CD4-positive, alpha-beta T cell treated with Interleukin-2 at 100 ng/mL for 4 hours (primary cell): ENCODE measurements at places on chromosomes 5 and 9.

- DNase-seq = no peak
Measured at GRCh38 chr9:16794871-16795639, 75.4 kb downstream of the BNC2 start.

DNA sequence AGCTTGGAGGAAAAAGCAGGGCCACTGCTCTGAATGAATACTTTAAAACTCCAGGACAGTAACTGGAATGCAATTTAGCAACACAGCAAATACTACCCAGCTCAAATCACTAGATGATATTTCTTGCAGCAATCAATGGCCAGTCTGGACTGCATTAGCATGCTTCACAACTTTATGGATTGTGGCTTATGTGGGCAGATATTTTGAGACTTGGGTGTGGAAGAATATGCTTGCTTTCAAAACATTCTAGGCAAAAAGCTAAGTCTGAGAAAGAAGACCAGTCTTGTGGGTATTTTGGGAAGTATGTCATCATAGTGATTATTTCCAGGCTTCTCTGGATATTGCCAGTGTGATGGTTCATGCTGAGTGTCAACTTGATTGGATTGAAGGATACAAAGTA is 3.1 kb downstream of the RANBP3L start:
- DNase-seq = no peak

DNA sequence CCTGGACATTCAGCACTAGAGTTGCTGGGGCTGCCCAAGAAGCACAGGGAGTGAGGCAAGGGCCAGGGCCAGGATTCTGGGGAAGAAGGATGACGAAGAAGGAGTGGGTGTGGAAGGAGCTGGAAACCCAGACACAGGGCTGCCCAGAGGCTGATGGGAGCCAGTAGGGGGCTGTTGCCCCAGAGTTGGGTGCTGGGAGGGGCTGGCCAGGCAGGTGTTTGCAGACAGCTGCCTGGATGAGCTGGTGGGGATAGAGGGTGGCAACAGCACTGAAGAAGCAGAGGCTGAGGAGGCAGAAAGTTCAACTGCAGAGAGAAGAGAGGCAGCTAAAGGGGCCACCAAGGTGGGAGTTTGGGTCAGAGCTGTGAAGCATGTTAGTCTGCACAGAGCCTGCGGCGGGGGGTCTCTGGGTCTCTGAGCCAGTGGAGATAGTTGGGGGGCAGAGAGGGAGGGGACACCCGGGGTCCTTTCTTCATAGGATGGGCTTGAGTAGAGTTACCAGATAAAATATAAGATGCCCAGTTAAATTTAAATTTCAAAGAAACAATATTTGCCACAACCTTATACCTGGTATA is 2.5 kb upstream of the AQP7 start:
- no peak for DNase-seq

- no peak for DNase-seq
Measured at GRCh38 chr5:139642891-139643871, 5.0 kb upstream of the CXXC5 start.

- no peak for DNase-seq
Measured at GRCh38 chr9:121225240-121225639, 23.6 kb upstream of the RAB14 start.

DNA sequence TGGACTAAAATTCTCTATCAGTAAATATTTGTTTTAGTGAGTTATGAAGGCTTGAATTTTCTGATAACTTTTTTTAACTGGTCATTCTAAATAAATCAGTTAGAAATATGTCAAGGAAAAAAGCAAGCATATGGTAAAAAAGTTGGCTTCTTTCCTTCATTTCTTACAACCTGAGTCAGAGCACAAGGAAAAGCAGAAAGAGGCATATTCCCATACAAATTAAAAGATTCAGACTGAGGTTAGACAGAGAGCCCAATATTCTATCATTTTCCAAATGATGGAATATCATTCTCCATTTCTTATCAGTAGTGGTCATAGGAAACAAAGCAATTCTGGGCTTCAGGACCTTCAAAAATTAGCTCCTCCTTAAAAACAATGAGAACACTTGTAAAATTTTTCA is 732.1 kb downstream of the MAT2B start:
- DNase-seq = no peak

- DNase-seq = no peak
Measured at GRCh38 chr9:86836797-86837196, 110.5 kb downstream of the GAS1 start.

DNA sequence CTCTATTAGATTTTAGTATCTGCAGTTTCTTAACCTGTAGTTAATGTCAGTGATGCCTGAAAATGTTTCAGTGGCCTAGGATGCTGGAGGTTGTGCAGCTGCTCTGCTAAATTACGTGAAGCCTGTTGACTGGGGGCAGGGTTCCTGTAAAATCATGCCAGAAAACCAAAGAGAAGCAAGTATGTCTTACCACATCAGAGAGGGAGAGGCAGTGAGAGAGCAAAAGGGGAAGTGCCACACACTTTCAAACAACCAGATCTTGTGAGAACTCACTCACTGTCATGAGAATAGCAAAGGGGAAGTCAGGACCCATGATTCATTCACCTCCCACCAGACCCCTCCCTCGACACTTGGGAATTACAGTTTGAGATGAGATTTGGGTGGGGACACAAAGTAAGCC is 83.9 kb upstream of the CYLC2 start:
- DNase-seq = no peak

DNA sequence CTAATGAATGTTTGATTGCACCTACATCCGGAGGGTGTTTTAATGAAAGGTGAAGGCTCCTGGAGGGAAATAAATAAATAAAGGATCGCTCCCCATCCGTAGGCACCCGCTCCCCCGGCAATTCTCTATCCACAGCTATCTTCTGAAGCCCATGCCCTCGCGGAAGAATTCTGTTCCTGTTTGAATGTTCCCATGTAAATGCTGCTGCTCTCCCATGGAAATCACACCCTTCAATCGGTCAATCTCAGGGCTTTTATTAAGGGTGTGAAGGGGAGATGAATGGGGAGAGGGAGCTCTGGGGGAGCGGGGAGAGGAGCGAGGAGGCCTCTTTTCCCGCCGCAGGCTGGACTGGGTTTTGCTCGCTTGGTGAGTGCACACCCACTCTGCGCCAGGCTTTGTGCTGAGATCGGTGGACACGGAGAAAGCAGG is 21.1 kb upstream of the ARAP3 start:
- DNase-seq = no peak

- DNase-seq = no peak
Measured at GRCh38 chr5:45205403-45205961, 396.7 kb downstream of the MRPS30 start.

DNA sequence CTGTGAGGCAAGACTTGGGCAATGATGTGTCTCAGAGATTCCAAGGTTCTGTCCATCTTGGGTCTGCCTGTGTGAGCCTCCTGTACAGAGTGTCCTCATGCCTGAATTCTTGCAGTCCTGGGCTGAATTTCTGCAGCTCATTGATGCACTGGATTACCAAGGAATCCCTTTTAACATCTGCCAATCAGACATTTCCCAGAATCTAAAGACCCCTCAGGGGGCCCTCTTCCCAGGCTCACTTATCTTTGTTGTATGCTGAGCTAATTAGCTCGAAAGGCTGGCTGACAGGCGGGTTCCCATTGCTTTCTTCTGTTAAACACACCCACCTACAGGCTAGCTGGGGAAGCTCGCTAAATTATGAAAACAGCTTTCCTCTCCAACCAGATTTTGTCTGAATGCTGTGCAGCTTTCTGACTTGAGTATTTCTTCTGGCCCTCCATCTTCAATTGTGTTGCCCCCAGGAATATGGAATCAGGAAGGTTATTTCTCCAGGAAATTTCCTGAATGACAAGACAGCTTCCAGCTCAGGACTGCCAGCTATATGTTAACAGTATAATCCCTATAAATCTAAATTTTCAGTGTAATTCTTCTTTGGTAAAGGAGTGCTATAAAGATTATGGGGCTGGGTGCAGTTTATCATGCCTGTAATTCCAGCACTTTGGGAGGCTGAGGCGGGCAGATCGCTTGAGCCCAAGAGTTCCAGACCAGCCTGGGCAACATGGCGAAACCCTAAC is at the start of gene LIX1:
Gene LIX1 (minus strand): TSS at position 91 of the 734 bp plus-strand sequence. CDS start 35 bp downstream, at position 56.
- DNase-seq = peak; percentile 27

GRCh38 chr9:16611001-16611400 is 259.5 kb downstream of the BNC2 start:
- no peak for DNase-seq

GRCh38 chr9:33041432-33042188 is 16.5 kb downstream of the DNAJA1 start:
- no peak for DNase-seq

DNA sequence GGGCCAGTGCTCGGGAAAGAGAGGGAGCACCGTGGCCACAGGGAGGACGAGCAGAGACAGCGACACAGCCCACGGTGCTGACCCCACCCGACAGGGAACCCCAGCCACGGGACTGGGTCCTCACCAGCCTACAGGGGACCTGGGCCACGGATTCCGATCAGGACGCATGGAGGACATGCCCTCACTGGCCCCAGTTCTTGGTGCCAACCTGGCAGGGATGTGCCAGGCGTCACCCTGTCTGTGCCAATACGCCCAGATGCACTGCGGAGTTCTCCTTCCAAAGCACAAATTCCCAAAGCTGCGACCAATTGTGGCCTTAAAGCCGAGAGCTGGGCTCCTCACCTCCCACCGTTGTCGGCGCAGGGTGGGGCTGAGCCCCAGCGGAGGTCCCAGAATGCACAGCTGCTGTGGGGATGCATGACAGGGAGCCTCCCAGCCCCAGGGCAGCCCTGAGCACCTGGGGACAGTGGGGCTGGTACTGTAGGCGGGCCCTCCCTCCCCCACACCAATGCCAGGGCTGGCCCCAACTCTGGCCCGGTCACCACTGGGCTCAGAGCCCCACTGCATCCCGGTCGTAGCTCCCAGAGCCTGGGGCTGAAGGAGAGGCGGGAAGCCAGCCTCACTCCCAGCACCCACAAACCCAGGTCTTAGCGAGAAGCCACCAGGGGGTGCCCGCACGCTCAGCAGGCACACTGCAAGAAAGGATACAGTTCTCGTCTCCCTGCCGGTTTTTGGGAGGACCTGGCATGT is 44.2 kb downstream of the NKD2 start:
- DNase-seq = no peak

DNA sequence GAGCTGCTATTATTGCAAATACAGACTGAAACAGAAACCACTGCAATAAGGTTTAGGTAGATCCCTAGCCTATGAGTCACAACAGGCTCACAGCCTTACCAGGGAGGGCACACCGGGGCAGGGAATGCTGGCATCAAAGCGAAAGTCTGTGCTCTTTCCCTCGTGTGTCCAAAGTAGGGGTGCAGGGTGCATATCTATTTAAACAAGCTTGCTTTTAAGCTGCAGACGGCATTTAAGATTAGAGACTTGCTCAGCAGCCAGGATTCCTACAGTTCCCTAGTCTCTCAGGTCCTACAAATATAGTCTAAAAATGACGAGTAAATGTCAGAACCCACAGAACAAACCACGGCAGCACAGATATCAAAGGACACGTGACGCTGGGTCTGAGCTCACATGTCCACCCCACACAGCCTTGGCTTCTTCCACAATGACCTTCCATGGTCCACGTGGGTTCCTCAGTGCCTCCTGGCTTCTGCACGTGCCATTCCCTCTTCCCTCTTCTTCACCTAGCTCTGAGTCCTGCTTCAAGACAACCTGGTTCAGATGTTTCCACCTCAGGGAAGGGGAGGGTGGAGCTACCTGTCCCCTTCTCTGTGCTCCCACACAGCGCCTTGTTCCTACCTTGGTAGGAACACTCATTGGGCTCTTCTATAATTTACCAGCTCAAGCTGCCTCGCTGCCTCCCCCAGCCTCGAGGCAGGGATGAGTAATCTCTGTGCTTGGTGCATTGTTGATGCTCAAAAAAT is 193.2 kb downstream of the MAPKAP1 start:
- DNase-seq = peak; percentile 22

- no peak for DNase-seq
Measured at GRCh38 chr5:64822320-64822719, 53.6 kb downstream of the CWC27 start.
